ENCODE measurements at places on chromosomes 1 and 21. TPM values are rescaled to one million over a fixed set of nuclear protein-coding genes. Genes with fewer than 3 reads are reported as not detected.

- H3K27me3 ChIP-seq = no peaks in the 10 kb centered on the region
- peak overlapping the region; percentile 100 for H3K27ac ChIP-seq
- peak overlapping the region; percentile 99 for H3K4me3 ChIP-seq
- peaks cover 23% of the 10 kb centered on the region for H3K36me3 ChIP-seq
- DNase-seq = peak; percentile 63
Measured at GRCh38 chr1:36223381-36223995, 755 bp upstream of the THRAP3 start.

DNA sequence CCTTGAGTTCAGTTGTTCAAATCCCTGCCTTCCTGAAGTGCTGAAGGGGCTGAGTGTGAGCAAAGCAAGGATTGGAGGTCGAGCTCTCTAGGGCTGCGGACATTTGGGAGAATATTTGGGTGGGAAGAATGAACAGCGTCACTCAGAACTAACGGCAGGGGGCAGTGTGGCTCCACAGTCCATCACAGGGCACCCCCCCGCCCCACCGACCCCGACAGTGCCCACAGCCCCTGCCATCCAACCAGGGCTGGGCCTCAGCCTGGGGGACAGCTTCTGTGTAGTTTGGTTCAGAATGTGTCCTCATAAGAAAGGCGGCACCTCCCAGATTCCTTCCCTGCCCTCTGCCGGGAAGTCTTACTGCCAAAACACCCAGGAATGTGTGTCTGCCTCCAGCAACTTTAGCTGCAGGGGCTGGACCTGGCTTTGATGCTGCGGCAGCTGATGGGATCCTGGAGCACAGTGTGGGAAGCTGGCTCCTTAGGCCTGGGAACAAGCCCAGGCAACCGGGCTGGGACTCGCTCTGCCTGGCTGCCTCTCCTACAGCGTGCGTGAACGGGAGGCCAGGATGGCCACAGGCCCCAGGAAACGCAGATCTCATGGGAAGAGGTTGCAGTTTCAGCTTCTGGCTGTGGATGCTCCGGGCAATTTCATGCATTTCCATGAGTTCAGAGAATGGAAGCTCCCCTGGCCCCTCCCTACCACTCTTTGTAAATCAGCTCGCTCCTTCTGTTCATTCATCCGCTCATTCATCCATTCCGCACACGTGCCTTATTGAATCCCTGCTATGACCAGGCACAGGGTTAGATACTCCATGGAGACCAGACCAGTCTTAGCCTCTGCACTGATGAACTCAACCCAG is 104.9 kb upstream of the TMPRSS2 start:
- H3K27me3 ChIP-seq = peaks cover 32% of the 10 kb centered on the region
- no peaks in the 10 kb centered on the region for H3K36me3 ChIP-seq
- no peaks in the 10 kb centered on the region for H3K4me1 ChIP-seq
- no peak overlapping the region for H3K4me3 ChIP-seq
- peak; percentile 32 for DNase-seq

GRCh38 chr21:29064850-29065481 is 8.5 kb downstream of the CCT8 start:
- H3K27ac ChIP-seq = no peak overlapping the region
- H3K4me3 ChIP-seq = no peak overlapping the region
- H3K36me3 ChIP-seq = peaks cover 66% of the 10 kb centered on the region
- no peaks in the 10 kb centered on the region for H3K27me3 ChIP-seq
- H3K4me1 ChIP-seq = peaks cover 7% of the 10 kb centered on the region

GRCh38 chr21:44535963-44536362 is 4.0 kb downstream of the KRTAP10-1 start:
- peaks cover 1% of the 10 kb centered on the region for H3K27me3 ChIP-seq
- peak; percentile 3 for DNase-seq
- no peak overlapping the region for H3K4me3 ChIP-seq
- no peaks in the 10 kb centered on the region for H3K4me1 ChIP-seq
- no peaks in the 10 kb centered on the region for H3K36me3 ChIP-seq
- no peak overlapping the region for H3K27ac ChIP-seq

GRCh38 chr1:37404711-37405110 is 69.7 kb upstream of the ZC3H12A start:
- H3K4me3 ChIP-seq = no peak overlapping the region
- H3K27ac ChIP-seq = no peak overlapping the region
- H3K27me3 ChIP-seq = peaks cover 5% of the 10 kb centered on the region
- no peak for DNase-seq

DNA sequence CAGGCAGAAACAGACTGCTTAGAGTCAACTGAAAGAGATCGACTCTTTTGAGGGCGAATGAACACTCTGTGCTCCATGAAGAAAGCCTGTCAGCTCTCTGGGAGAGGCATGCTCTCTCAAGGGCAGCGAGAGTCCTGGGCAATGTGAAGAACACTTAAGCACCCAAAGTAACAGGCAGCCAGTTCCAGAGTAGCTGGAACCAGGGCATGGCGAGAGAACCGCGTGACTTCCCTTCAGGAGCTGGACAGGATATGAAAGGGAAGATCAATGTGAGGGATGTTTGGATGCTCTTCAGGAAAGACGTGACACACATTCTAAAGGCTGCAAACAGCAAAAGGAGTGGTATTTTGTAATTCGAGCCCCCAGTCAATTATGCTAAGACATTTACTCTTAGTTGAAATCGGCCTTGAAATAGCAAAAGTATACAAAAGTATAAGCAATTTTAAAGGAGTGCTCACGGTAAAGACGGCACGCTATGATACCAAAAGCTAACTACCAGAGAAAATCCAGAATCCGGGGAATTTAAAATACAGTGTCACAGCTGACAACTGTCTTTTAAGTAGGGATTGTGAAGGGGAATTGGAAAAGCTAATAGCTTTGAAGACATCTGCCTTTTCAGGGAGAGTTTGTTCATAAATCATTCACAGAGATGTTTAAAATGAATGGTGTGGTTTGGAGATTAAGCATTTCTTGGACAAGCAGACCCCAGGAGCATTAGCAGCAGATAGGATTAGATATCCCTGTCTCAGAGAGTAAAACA is 20.8 kb downstream of the ADAMTS5 start:
- no peak overlapping the region for H3K27ac ChIP-seq
- no peak overlapping the region for H3K4me3 ChIP-seq

GRCh38 chr1:50453266-50453665 is 30.0 kb upstream of the DMRTA2 start:
- no peak overlapping the region for H3K4me3 ChIP-seq
- peaks cover 6% of the 10 kb centered on the region for H3K4me1 ChIP-seq
- H3K27me3 ChIP-seq = no peaks in the 10 kb centered on the region
- peaks cover 2% of the 10 kb centered on the region for H3K36me3 ChIP-seq

DNA sequence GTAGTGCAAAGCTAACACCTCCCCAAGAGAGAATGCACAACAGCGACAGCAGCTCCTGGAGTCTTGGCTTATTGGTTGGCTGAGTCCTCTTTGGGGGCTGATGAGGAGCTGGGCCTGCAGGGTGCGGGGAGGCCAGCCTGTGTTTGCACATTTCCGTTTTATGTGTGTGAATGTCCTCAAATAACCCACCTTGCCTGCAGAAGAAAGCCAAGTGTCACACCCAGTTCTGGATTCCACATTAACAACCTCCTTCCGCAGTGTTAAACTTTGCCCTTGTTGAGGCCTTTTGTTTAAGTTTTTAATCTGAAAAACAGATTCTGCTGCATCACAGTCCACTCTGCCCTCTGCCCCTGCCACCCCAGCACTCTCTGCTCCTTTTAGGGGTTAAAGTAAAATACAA is 274.5 kb downstream of the TM2D1 start:
- H3K36me3 ChIP-seq = no peaks in the 10 kb centered on the region
- DNase-seq = no peak
- H3K27ac ChIP-seq = no peak overlapping the region
- H3K27me3 ChIP-seq = no peaks in the 10 kb centered on the region

Gene TSPAN1
- total RNA-seq = 0.53 TPM

DNA sequence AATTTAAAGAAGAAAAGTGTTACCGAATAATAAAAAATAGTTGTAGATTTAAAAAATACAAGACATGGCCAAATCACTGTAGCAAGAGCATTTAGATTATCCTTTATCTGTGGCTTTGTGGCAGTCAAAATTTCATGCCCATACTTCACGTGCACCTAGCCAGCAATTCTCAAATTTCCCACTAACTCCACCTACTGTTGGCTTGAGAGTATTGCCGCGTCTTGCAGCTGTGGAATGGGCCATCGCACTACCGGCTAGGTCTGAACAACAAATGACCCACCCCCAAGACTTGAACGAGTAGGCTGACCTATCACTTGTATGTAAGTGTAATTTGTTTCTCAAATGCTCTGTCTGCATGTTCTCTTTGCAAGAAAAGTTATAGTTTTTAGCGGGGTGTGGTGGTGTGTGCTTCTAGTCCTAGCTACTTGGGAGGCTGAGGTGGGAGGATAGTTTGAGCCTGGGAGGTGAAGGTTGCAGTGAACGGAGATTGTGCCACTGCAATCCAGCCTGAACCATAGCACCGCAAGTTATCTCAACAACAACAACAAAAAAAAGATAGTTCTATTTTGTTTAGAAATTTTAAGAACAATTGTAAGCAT is 4.1 kb downstream of the KRTAP13-4 start:
- peak; percentile 29 for DNase-seq
- H3K4me1 ChIP-seq = no peaks in the 10 kb centered on the region
- no peak overlapping the region for H3K27ac ChIP-seq
- H3K4me3 ChIP-seq = no peak overlapping the region

- no peak for DNase-seq
- no peak overlapping the region for H3K27ac ChIP-seq
- H3K27me3 ChIP-seq = no peaks in the 10 kb centered on the region
- no peak overlapping the region for H3K4me3 ChIP-seq
- no peaks in the 10 kb centered on the region for H3K4me1 ChIP-seq
- no peaks in the 10 kb centered on the region for H3K36me3 ChIP-seq
Measured at GRCh38 chr21:14768042-14768441, 221.9 kb upstream of the SAMSN1 start.

- no peak overlapping the region for H3K27ac ChIP-seq
- H3K27me3 ChIP-seq = peaks cover 4% of the 10 kb centered on the region
- DNase-seq = no peak
- H3K4me1 ChIP-seq = no peaks in the 10 kb centered on the region
- no peak overlapping the region for H3K4me3 ChIP-seq
Measured at GRCh38 chr1:87535551-87535950, 206.9 kb downstream of the LMO4 start.

Gene RRP1B
- 66.7 TPM for total RNA-seq

GRCh38 chr21:39010629-39011404 is 172.4 kb downstream of the PSMG1 start:
- H3K36me3 ChIP-seq = no peaks in the 10 kb centered on the region
- no peak for DNase-seq
- H3K27ac ChIP-seq = no peak overlapping the region
- peaks cover 2% of the 10 kb centered on the region for H3K27me3 ChIP-seq
- H3K4me1 ChIP-seq = no peaks in the 10 kb centered on the region

Gene IRF6
- total RNA-seq = 0.07 TPM

Gene FCRL5
- total RNA-seq = not detected

DNA sequence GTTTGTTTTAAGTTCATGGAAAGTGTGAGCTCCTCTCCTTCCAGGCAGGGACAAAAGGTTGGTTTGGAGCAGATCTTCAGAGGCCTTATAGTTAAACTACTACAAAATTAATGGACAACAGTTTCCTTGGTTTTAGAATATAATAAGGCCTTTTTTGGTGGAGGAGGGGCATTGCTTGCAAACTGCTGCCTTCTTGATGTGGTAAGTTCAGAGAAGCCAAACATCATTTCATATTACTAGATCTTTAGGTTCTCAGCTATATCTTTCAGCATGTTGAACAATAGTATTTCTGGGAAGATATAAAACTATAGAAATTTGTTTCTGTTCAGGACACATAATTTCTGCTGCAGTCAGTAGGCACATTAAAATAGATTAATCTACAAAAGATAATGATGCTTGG is 97.8 kb upstream of the B3GALT2 start:
- peaks cover 1% of the 10 kb centered on the region for H3K36me3 ChIP-seq
- peaks cover 8% of the 10 kb centered on the region for H3K4me1 ChIP-seq
- no peaks in the 10 kb centered on the region for H3K27me3 ChIP-seq

Gene VHLL
- total RNA-seq = not detected

GRCh38 chr1:197521118-197521739 is 253.2 kb downstream of the CRB1 start:
- no peaks in the 10 kb centered on the region for H3K27me3 ChIP-seq
- H3K27ac ChIP-seq = no peak overlapping the region
- peaks cover 6% of the 10 kb centered on the region for H3K4me1 ChIP-seq
- H3K4me3 ChIP-seq = no peak overlapping the region

DNA sequence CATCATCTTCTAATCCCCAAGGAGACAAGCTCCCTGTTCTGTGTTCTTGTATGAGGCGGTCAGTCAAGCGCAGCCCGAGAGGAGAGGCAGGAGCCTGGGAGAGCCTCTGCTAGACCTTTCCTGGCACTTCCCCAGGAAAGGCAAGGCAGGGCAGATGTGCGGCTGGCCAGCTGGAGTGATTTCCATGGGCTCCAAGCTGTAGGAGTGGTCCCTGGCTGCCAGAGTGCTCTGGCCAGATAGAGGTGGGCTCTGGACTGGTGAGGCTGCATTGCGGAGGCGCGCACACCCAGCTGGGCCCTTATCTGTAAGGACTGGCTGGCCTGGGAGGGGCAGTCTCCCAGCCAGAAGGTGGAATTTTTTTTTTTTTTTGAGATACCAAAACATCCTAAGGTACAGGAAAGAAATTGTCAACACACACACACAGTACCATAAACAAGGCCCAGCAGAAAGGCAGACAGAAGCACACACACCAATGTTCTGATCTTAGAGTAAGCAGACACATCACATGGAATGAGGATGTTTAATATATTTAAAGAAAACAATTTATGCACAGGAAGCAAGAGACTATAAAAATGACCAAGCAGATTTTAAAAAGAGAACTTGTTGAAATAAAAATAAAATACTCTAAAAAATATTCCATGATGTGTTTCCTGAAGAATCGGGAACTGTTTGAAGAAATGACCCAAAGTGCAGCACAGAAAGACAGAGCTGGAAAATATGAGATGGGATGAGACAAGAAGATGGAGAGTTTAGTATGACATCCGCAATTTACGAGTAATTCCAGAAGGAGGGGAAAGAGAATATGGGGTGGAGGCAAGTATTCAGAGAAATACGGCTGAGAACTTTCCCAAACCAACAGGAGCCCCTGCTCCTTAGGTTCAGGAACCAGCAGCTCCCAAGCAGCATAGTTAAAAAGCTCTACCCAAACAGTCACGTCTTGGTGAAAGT is 13.4 kb downstream of the IBA57 start:
- H3K4me1 ChIP-seq = no peaks in the 10 kb centered on the region
- no peak for DNase-seq
- H3K27ac ChIP-seq = no peak overlapping the region

Gene TNFRSF8
- total RNA-seq = 31.1 TPM

DNA sequence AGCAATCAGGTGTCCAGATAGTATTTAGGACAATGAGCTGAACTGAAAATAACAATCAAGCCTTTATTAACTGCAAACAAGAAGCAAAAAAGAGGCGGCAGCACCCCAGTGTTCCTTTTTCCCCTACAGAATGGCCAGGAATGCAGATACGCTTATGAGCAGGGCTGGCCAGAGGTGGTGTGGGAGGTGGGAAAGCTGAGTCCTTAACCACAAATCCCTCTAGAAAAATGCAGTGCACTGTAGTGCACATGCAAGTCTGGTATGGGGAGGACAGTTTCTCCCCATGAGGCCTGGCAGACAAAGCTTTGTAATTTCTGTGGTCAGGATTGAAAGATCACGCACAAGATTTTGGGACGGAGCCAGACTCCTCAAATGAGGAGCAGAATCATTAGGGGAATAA is 10.7 kb upstream of the IFNAR1 start:
- DNase-seq = no peak
- H3K4me3 ChIP-seq = no peak overlapping the region
- H3K27ac ChIP-seq = no peak overlapping the region
- H3K4me1 ChIP-seq = peaks cover 1% of the 10 kb centered on the region
- H3K27me3 ChIP-seq = no peaks in the 10 kb centered on the region
